ENCODE measurements at places on chromosomes 11 and 22.

DNA sequence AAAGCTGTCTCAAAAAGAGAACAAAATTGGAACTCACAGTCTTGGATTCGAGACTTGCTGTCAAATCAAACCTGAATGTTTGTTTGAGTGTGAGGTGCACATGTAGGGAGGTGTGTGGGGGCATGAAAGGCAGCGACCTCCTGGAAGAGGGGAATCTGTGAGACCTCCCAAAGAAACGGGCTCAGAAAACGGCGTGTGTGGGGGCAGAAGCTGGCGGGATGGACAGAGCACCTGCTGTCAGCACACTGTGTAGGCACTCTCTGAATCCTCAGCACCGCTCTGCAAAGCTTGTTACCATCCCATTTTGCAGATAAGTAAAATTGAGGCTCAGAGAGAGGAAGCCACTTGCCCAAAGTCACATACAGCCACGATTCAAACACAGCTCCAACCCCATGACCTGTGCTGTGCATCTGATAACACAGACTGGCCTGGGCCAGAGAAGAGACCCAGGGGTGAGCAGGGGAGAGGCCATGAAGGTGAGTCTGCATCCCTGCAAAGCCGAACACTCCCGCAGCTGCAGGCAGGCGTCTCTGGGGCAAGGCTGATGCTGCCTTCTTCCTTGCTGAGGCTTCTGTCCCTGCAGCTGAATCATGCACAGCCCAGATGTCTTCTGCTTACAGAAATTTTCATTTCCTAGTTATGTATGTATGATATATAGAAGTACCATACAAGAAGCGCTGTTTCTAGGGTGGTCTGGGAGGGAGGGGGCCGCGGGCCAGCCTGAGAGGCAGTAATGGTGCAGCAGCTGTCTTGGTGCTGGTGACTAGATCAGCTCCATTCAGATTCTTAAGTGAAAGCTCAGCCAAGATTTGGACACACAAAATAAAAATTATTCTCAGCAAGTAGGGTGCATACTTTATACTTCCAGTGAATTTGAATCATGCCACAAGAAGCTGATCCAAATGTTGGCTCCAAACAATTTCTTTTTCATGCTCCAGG, 67.3 kb upstream of the SHISAL1 start:
- DNase-seq = no peak

- DNase-seq = no peak
Measured at GRCh38 chr22:48743601-48744282, 1083.9 kb downstream of the BRD1 start.

- no peak for DNase-seq
Measured at GRCh38 chr11:7670641-7671040, 2.7 kb downstream of the CYB5R2 start.

- DNase-seq = peak; percentile 74
Measured at GRCh38 chr11:110376711-110377324, 52.9 kb upstream of the FDX1 start.

GRCh38 chr11:100942016-100942415, 187.6 kb downstream of the PGR start:
- no peak for DNase-seq

- DNase-seq = peak; percentile 48
Measured at GRCh38 chr22:43094085-43094484, 4.9 kb upstream of the TTLL1 start.

GRCh38 chr11:2186669-2187279, 15.2 kb upstream of the TH start:
- DNase-seq = peak; percentile 84

GRCh38 chr22:35301372-35301874, 1.7 kb downstream of the TOM1 start:
- peak; percentile 56 for DNase-seq

DNA sequence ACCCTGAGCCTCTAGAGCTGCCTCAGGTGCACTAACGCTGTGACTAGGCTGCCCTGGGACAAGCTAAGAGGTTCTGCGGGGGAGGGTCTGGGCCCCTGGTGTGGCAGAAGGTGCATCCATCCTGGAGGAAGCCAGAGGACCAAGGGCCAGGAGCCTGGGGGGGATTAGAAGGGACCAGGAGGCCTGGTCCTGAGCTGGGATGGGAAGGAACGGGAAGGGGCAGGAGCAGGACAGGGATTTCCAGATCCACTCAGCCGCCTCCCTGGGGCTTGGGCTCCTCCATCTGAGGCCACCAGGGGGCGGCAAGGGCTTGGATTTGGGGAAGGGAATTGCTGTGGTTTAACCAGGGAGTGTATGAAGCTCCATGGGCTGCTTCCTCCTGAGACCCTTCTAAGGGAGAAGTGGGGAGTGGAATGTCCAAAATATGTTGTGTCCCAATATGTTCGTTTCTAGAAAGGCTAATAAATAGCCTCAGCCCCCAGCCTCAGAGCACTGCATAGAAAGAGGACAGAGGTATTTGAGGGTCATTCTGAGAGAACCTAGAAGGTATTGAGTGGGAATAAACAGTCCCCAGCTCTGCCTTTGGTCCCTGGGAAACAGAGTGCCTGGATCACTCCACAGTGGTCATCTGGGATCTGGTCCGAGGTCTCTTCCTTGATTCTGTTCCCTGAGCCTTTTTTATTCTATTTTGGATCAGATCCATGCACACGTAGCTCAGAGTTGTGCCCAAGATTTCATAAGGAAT, 17.4 kb upstream of the PRAME start:
- peak; percentile 52 for DNase-seq

DNA sequence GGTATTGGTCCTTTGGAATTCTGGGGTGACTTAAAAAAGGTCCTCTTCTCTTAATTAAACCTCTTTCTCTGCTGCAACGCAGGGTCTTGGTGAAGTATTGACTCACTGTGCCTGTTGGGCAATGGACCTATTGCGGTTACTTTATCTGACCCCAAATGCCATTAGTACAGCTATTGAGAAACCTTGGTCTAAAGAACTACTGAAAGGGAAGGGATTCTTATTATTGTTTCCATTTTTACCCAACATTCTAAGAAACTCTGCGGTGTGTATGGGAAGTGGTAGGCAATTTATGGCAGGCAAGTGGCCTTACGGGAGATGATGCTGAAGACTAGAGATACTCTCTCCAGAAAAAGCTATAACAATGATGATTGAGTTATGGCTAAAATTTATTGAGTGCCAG, 12.5 kb downstream of the SLC6A5 start:
- no peak for DNase-seq

DNA sequence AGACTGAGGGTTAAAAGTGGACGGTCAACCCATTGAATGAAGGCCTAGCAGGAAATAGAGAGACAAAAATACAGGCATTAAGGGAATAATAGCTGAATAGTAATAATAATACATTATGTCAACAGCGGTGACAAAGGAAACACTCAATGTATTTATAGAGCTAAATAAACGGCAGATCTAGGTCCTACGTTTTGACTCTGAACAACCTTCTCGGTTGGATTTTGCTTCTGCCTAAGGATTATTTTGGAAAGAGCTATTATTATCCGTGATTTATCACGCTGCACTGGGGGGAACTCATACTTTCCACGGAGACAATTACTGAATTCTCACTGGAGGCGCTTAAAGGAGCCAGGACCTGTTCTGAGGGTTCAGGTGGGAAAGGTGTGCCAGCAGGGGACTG, 118.2 kb upstream of the KIRREL3 start:
- no peak for DNase-seq

- DNase-seq = no peak
Measured at GRCh38 chr11:64763526-64764039, 3.8 kb upstream of the PYGM start.

- peak; percentile 29 for DNase-seq
Measured at GRCh38 chr11:122304306-122304705, 188.3 kb upstream of the BLID start.

DNA sequence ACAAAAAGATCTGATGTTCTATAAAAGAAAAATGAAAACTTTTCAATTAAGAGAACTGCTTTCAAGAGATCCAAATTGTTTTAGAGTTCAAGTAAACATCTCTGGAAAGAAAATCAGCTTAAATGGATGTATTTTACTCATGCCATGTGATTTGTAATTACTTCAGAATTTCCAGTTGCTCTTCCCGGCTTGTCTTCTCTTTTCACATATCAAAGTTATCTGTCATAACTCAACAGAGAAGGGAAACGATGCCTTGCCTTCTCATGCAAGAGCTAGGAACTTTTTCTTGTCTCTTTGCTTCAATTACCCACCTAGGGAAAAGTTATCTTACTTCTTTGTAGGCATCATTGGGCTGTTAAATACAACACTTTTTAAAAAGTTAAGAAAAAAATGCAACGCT, 255.2 kb upstream of the POU2AF2 start:
- DNase-seq = no peak

- DNase-seq = peak; percentile 24
Measured at GRCh38 chr22:40660730-40661129, 18.6 kb upstream of the MCHR1 start.

DNA sequence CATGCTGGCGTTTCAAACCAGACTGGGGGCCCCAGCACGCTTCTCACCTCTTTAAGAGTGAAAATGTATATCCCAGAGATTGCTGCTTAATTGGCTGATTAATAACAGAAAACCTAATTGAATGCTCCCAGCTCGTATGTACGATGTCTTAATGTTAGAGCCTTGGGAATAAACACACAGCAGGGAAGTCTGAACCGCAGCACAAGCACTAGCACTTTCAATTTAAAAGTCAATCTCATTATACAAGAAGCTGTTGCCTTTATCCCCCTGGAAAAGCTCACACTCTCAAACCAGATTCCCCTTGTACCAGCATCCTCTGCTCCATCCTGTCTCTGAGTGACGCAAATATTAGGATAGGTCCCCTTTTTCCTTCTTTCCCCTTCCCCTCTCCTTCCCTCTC, 449.1 kb downstream of the MN1 start:
- DNase-seq = no peak

- no peak for DNase-seq
Measured at GRCh38 chr22:35368386-35368785, 12.5 kb upstream of the HMOX1 start.

GRCh38 chr11:72260574-72260973, 16.6 kb upstream of the PHOX2A start:
- DNase-seq = no peak

GRCh38 chr22:44181033-44181911, 547 bp downstream of the PARVG start:
- DNase-seq = peak; percentile 98

DNA sequence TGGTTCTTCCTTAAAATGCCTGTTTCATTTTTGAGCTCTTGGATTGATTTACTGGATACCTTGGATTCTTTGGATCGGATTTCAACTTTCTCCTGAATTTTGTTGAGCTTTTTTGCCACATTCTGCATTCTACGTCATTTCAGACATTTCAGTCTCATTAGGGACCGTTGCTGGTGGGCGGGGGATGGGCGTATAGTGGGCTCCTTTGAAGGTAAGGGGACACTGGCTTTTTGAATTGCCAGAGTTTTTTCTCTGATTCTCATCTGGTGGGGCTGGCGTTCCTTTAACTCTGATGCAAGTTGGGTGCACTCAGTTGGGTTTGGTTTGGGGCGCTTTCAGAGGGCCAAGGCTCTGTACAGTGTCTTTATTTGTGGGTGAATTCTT, 216.5 kb downstream of the DYNC2H1 start:
- no peak for DNase-seq

GRCh38 chr22:32723643-32724042, 77.9 kb upstream of the TIMP3 start:
- DNase-seq = peak; percentile 96

DNA sequence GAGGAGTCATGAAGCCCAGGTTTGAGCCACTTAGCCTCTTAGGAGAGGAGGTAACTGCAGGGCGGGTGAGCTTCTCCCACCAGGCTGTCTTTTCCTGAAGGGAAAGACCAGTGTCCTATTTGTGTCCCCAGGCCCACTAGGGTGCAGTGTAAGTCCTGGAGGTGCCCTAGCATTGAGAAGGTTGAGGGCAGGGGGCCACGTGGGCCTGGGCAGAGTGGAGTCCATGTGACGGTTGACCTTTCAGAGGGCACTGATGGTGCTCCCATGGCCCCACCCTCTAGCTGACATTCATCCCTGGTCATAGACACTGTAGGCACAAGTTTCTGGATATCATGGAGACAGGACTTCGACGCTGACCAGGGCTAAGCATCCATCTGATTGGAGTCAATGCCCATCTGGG, 44.1 kb upstream of the TP53I11 start:
- no peak for DNase-seq

GRCh38 chr11:33454264-33454663, 197.1 kb downstream of the HIPK3 start:
- DNase-seq = no peak

DNA sequence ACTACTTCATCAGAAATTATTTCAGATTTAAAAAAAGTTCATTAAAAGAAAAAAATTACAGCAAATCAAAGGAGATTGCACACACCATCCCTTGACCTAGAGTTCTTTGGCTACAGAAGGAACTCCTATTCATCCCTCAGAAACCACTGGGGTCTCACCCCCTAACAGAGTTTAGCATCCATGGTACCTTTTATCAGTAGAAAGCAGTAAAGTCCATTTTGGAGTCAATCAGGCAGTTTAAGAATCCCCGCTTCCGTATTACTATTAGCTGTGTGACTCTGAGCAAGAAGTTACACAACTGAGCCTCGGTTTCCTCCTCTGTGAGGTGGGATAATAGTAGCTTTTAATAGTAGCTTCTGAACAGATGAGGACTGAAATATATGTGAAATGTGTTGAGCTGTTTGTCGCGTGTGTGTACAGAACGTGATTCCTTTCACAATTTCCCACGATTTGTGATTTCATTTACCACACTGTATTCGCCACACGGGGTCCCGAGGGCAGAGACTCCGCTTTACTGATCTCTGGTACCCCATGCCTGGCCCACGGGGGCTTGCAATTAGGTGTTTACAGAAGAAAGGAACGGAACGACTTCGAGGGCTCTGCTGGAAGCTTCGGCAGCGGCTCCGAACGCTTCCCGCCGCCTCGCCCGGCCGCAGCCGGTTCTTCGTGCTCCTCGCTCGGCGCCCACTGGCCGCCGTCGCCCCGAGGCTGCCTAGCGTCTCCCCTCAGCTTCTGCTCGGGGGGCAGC, 72.5 kb upstream of the ZBED5 start:
- peak; percentile 52 for DNase-seq
